ENCODE measurements at places on chromosomes 1 and 21. TPM values are rescaled to one million over a fixed set of nuclear protein-coding genes. Genes with fewer than 3 reads are reported as not detected.

DNA sequence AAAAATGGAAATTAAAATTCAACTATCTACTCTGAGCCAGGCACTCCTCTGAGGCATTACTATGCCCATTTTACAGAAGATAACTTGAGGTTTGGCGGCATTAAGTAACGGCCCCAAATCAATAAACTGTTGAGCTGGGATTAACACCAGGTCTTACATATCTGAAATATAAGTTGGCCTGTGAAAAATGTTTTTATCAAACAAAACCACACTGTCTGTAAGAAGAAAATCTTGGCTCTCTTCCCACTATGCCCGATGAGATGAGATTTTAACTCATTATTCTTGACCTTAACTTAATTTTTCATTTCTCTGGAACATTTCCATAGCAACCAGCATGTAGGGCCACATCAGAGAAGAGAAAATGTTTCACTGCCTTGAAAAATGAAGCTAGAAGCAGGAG, 21.8 kb downstream of the RC3H1 start:
- H3K27me3 ChIP-seq: no peaks in the 10 kb centered on the region
- peaks cover 17% of the 10 kb centered on the region for H3K36me3 ChIP-seq

- no peak overlapping the region for H3K4me3 ChIP-seq
- H3K4me1 ChIP-seq: no peaks in the 10 kb centered on the region
- H3K36me3 ChIP-seq: no peaks in the 10 kb centered on the region
- DNase-seq: no peak
- H3K27ac ChIP-seq: no peak overlapping the region
These were observed 206.4 kb downstream of the PCP4 start for GRCh38 chr21:40073642-40074041.

- no peak overlapping the region for H3K27ac ChIP-seq
- DNase-seq: no peak
- no peaks in the 10 kb centered on the region for H3K36me3 ChIP-seq
These were observed 90.2 kb downstream of the SDCCAG8 start for GRCh38 chr1:243346016-243346415.

The LIPI gene
- not detected for total RNA-seq

The MPL gene
- not detected for total RNA-seq

Measured in activated CD4-positive, alpha-beta memory T cell treated with anti-CD3 and anti-CD28 coated beads, Interleukin-2, amount 10 ng/mL, durations not matched to agents 7 days and 5 days (primary cell).